ENCODE measurements at places on chromosomes 7 and 10.

DNA sequence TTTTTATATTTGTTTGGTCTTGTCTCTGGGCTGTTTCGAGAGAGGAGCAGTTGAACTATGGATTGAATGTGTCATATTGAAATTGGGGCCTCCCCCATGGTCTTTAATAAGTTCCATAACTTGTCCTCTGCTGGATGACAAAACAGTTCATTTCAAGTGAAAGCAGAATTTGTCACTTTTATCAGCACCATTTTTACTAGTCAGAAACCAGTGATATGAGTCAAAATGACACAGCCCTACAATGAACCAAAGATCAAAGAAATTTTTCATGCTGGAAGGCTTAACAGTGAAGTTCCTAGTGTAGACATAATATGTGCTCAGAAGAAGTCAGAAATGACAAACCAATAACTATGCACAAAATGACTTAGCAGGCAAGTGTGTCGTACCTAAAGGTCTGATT, 133.6 kb upstream of the VWC2 start:
- DNase-seq: no peak

DNA sequence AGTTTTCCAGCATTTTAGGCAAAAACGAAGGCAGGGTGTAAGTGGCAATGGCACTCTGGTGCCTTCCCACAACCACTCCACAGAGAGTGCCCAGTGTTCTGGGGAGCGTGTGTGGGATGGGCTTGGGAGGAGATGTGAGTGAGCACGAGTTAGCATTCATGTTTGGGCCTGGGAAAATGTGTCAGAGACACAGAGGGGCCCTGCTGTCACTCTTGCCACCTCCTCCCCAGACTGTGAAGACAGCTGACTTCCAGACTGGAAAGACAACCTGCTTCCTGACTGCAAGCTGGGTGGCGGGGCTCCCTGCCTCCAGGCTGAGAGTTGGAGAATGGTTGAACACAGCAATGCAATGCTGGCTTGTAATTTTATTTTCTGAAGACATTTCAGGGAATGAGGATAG, 454.5 kb upstream of the ZMIZ1 start:
- DNase-seq: no peak

- no peak for DNase-seq
These were observed 71.6 kb upstream of the CAMK2B start for GRCh38 chr7:44396931-44397545.

DNA sequence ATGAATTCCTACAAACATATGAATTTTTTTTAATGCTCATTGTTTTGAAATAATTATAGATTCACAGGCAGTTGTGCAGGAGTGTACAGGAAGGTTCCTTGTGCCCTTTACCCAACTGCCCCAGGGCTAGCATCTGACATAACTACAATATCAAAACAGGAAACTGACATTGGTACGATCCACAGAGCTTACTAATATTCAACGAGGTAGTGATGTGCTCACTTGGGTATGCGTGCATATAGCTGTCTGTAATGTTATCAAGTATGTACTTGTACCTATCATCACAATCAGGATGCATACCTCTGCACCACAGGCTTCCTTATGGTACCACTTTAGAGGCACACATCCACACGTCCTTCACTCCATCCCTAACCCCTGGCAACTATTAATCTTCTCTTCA, 68.3 kb downstream of the BMS1 start:
- no peak for DNase-seq

DNA sequence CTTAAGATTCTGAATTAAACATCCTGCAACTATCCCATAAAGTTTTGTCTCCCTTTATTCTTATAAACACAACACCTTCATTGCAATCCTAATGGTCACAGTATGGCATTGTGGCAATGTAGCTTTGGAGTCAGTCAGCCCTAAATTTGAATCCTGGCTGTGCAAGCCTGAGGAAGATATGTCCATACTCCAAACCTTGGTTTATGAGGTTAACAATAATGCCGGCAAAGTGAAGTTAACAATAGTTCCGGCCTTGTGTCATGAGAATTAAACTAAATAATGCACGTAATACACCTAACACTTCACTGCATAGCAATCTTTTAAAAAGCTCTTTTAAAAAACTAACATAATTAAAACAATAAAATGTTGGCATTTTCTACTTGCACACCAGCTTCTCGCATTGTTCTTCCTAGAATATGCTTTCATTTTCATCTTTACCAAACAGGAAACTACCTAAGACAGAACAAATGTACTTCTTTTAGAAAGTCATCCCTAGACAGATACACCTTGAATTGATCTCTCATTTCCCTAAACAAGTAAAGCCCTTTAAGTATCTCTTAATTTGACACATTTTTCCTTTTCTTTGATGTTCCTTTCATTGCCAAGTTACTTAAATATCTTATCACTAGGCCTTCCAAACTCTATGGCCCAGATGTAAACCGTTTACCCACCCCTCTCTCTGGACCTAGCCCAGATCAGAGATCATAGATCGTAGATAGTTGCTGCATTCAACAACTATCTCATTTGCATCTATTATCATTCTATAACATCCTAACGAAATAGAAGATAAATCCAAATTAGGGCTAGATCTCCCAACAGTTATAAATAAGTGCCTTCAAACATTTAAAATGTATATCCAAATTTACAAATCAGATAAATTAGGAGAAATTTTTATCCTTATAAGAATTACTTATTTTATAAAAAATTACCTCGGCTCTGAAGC, 66.7 kb downstream of the CREB3L2 start:
- no peak for DNase-seq

DNA sequence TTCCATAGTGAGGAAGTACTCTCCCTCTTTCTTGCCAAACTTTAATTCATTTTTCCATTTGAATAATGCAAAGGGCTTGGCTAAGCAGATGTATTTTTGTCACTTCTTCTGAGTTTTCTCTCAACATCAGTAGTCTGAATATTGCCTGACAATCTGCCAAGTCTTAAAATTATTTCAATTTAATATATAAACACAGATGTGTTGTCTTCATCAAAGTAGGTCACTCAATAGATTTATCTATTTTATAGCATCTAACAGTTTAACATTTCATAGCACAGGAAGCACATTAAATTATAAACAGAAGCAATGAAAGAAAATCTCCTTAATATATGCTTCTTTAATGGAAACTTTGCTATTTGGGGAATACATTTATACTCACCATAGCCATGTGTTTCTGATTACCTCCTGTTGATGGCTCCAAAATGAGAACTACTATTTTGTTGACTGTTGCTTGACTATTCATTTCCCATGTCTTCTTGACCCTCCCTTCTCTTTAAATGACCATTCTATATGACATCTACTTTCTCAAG, 4.5 kb downstream of the CPED1 start:
- no peak for DNase-seq

DNA sequence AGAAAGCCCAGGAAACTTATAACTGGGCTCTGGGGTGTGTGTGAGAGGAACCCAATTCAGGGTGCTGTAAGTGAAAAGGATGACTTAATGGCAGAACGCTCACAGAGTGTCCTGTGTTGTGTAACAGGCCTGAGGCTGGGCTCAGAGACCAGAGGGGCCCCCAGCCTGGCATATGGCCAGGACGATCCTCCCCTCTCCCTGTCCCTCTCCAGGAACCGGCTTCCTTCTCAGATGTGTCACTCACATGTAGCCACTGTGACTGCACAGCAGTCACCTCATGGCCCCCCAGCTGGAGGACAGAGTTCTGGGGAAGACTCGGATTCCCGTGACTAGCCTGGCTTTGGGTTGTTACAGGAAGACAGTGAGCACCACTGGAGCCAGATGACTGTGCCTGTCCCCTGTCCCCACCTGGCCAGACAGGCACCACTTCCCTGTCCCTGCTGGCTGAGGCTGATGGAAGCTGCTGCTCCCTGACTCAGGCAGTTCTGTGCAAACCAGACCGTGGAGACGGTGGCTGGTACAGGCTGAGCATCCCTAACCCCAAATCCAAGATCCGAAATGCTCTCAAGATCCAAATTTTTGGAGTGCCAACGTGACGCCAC, 220.5 kb downstream of the MLLT10 start:
- DNase-seq: no peak

DNA sequence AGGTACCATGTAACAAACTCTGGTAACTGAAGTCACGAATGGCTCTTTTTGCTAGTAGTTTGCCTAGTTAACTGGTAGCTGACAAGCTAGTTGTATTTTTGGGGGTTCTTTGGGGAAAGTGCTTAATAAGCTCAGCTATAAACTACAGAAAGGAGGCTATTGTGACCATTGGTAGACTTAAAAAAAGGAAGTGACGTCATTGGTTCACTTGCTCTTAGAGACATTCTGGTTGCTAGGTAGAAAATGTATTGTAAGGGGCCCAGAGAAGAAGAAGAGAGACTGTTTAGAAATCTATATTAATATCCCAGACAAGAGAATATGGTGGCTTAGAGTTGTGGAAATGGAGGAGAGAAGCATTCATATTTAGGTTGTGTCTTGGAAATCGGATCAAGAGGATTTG, 103.0 kb downstream of the NXPH1 start:
- DNase-seq: peak; percentile 4

DNA sequence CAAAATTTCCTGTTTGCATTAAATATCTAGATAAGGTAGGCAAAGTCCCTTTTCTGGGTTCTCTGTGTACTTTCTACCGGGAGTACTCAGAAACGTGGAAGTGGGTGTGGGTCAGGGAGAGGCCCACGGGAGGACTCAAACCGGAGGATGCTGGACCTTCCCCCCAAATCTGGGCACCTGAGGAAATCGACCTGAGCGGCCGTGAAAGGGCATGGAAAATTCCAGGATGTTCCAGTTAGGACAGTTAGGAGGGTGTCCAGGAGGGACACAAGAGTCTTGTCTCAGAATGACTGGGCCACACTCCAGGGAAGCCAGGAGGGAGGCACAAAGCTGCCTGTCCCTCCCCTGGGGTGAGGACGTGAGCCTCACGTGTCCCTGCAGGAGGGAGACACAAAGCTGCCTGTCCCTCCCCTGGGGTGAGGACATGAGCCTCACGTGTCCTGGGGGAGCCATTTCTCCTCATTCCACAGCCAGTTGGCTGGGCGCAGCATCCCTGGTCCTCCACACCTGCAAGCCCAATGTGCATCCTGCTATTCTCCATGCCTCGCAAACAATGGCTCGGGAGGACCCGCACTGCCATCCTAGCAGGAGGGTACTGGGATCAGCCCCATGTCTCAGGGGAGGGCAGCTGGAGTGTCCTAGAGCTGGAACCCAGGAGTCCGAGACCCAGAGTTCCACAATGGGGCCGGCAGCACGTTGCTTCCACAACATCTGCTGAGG, 190.5 kb upstream of the PPP2R2D start:
- DNase-seq: no peak

- DNase-seq: no peak
These were observed 628.4 kb downstream of the PARD3 start for GRCh38 chr10:34186745-34187144.

DNA sequence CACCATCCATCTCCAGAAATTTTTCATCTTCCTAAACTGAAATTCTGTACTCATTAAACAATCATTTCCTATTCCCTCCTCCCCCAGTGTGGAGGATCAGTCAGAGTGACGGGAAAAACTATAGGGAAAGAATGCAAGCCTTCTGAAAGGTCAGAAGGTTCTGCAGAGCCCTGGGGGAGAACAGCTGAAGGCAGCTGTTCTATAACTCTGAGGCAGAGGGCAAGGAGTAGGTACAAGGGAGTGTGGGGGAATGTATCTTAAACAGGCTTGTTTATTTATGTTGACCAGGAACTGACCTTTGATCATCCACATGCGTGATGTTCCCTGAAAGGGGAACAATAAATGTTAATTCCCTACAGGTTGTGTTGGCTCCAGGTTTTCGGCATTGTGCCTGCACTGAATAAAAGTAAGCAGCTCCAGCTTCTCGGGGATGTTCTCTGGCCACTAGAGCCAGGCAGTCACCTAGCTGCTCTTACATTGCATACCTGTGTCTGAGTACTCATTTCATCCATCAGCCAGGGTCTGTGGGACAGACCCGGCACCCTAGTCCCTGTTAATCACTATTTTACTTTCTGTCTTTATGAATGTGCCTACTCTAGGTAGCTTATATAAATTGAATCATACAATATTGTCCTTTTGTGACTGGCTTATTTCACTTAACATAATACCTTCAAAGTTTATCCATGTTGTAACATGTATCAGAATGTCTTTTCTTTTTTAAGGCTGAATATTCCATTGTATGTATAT, 5.8 kb downstream of the IFIT1 start:
- DNase-seq: no peak

DNA sequence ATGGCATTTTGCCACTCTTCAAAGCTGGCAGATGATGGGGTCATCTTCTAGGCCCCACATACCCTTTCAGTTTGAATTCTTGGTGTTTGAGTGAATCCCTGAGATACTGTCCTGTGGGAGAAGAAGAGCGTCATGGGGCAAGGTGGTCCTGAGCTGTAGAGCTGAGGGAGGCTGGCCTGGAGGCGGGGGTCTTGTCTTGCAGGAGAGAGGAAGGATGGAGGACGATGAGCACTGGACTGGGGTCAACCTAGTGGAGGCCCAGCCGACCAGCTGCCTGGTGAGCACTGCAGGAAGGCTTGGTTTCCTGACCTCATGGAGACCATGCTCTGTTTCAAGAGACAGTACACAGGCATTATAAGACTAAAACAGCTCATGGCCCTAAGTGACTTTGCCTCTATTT, 114.6 kb downstream of the TACC2 start:
- no peak for DNase-seq

DNA sequence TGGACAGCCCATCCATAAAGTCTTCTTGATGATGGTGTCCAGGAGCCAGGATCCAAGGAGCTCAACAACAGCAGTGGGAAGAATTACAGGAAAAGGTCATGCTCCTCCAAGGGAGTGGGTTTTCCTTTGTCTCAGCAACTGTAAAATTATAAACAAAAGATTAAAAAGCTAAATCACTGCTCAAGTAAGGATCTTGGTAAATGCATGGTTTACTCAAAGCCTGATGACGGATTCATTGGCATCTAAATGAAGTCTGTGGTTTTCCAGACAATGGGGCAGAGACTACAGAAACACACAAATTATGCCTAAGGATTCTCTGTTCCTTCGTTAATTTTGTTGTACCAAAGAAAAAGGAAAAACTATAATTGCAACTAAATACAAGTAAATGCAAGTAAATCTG, 36.4 kb upstream of the DLX6 start:
- DNase-seq: no peak

DNA sequence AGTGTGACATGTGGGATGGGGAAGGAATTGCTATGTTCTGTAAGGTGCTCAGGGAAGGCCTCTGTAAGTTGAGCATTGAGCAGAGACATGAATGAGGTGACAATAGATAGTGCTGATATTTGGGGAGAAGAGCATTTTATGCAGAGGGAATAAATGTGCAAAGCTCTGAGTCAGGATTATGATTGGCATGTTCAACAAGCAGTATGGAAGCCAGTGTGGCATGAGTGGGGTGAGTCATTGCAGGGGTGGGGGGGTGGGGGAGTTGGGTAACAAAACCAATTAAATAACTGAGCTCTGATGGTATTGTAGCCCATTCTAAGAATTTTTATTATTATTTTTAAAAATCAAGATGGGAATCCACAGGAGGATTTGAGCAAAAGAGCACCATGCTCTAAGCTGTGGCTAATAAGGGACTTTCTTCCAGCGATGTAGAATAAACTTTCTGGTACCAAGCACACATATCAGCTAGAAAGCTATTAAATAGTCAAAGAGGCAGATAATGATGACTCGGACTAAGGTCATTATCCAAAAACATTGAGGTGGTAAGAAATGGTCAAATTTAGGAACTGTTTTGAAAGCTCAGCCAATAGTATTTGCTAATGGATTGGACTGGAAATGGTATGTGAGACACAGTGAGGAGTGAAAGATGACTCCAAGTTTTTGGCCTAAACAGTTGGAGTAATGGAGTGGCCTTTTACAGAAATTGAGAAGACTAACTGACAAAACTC, 96.4 kb downstream of the PRKG1 start:
- DNase-seq: no peak

- no peak for DNase-seq
These were observed 51.0 kb downstream of the BTRC start for GRCh38 chr10:101405001-101405400.
